Pancreas (tissue), 10 donors: ENCODE measurements at places on chromosomes 4 and X.

DNA sequence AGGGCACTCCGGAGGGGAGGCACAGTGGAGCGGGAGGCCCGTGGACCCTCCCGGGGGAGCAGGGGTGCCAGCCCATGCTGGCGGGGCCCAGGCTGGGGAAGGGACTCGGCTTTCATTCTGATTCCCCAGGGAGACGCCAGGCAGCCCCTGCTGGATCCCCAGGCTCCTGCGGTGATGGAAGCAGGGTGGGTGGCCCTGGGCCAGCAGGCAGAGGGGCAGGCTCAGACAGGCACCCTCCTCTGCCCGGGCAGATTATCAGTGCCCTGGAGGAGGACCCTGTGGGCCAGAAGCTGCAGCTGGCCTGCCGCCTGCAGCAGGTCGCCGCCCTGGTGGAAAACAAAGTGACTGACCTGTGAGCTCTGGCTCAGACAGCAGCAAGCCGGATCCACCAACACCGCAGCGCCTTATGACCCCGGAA is 2.1 kb upstream of the SRPK3 start:
- H3K4me1 ChIP-seq = no peaks in the 10 kb centered on the region
- H3K4me3 ChIP-seq = no peak overlapping the region
- no peak overlapping the region for H3K27ac ChIP-seq
- no peaks in the 10 kb centered on the region for H3K36me3 ChIP-seq

- no peak overlapping the region for H3K27ac ChIP-seq
- no peak overlapping the region for H3K4me3 ChIP-seq
- H3K36me3 ChIP-seq = no peaks in the 10 kb centered on the region
- H3K27me3 ChIP-seq = no peaks in the 10 kb centered on the region
- H3K4me1 ChIP-seq = no peaks in the 10 kb centered on the region
- DNase-seq = no peak
Observed at GRCh38 chr4:183328832-183329231, 6.6 kb upstream of the CLDN24 start.

GRCh38 chrX:116384406-116384954 is 51.9 kb upstream of the SLC6A14 start:
- no peaks in the 10 kb centered on the region for H3K27me3 ChIP-seq
- no peak overlapping the region for H3K4me3 ChIP-seq
- H3K36me3 ChIP-seq = no peaks in the 10 kb centered on the region
- no peak for DNase-seq
- H3K4me1 ChIP-seq = no peaks in the 10 kb centered on the region

DNA sequence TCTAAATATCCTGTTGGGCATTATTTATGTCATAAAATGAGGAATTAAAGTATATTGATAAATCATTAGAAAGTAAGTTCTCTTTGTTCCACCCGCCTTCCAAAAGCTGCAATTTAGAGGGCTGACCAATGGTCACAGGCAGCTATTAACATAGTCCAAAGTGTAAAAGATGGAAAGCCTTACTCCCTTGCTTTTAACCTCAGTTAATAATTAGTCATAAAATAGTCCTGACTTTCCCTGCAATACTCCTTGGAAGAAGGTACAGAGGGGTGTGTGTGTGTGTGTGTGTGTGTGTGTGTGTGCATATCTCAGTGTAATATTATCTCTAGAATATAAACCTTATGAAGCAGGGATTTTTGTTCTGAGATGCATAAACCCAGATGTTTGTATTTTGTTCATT is 275.4 kb downstream of the FAT4 start:
- H3K4me1 ChIP-seq = no peaks in the 10 kb centered on the region
- H3K27me3 ChIP-seq = no peaks in the 10 kb centered on the region
- no peaks in the 10 kb centered on the region for H3K36me3 ChIP-seq

- DNase-seq = no peak
- H3K4me1 ChIP-seq = no peaks in the 10 kb centered on the region
Observed at GRCh38 chrX:105972690-105973386, 65.7 kb downstream of the SERPINA7 start.

- H3K27me3 ChIP-seq = no peaks in the 10 kb centered on the region
- no peaks in the 10 kb centered on the region for H3K36me3 ChIP-seq
- DNase-seq = no peak
- no peak overlapping the region for H3K27ac ChIP-seq
- H3K4me3 ChIP-seq = no peak overlapping the region
Observed at GRCh38 chr4:182575225-182575624, 332.0 kb downstream of the TENM3 start.

- H3K4me3 ChIP-seq = peak overlapping the region; percentile 77
- peak overlapping the region; percentile 82 for H3K27ac ChIP-seq
- DNase-seq = no peak
- no peaks in the 10 kb centered on the region for H3K27me3 ChIP-seq
Observed at GRCh38 chr4:89305712-89306437, 1.7 kb downstream of the GPRIN3 start.

DNA sequence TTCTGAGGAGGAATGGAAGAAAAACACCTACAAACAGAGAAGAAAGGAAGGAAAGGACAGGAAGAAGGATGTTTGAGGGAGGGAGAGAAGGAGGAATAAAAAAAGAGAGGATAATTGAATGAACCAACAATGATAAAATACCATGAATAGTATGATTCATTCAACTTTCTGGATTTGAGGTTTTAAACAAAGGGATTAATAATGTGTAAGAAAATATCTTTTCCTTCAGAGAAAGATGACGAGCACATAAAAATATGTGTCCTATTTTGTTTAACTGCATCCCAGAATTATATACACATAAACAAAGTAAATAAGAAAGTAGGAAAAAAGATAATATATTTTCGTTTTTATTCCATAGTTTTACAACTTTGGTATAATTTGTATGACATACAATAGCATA is 1380.4 kb downstream of the STIM2 start:
- no peak overlapping the region for H3K4me3 ChIP-seq
- no peaks in the 10 kb centered on the region for H3K4me1 ChIP-seq
